Neural crest cell (in vitro differentiated cells): ENCODE measurements at places on chromosomes 4 and X.

DNA sequence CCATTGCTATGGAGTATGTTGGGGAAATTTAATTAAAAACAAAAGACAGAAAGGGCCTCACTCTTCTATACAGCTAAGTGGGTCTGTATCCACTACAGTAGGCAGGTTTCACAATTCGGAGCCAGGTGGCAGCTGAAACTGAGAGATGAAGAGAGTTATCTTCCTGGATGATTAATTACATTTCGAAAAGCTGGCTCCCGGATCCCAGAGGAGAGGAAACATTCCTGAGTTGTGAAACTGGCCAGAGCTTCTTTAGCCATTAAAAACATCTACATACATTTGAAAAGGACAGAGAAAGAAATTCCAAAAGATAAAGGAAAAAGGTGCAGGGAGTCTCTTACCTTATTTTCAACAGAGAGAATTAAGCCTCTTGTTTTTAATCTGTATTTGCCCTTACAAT lies 15.5 kb upstream of the PDZD4 start:
- peaks cover 8% of the 10 kb centered on the region for H3K27me3 ChIP-seq
- H3K27ac ChIP-seq: no peak overlapping the region
- peaks cover 18% of the 10 kb centered on the region for H3K4me1 ChIP-seq
- no peaks in the 10 kb centered on the region for H3K36me3 ChIP-seq
- DNase-seq: no peak

GRCh38 chr4:7041801-7042502 lies 1.2 kb upstream of the TADA2B start:
- H3K27ac ChIP-seq: peak overlapping the region; percentile 72
- DNase-seq: no peak
- peaks cover 34% of the 10 kb centered on the region for H3K4me1 ChIP-seq

DNA sequence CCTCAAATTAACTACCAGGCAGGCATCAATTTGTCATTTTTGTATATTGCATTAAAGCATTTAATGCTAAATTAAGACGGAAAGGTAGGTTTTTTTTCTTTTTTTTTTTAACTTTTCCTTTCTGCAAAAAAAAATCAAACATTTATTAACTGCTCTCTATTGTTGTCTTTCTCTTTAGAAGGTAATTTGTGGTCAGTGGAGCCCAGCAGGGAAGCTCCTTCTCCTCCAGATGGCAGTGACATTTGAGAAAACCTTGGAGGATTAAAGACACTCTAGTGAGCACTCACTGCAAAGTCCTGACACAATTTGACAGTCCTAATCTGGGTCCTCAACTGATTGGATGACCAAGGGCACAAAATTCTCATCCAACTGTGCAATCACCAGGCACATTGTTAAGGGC lies 102.4 kb downstream of the SLIT2 start:
- DNase-seq: no peak
- no peaks in the 10 kb centered on the region for H3K27me3 ChIP-seq
- H3K36me3 ChIP-seq: no peaks in the 10 kb centered on the region
- no peak overlapping the region for H3K4me3 ChIP-seq

DNA sequence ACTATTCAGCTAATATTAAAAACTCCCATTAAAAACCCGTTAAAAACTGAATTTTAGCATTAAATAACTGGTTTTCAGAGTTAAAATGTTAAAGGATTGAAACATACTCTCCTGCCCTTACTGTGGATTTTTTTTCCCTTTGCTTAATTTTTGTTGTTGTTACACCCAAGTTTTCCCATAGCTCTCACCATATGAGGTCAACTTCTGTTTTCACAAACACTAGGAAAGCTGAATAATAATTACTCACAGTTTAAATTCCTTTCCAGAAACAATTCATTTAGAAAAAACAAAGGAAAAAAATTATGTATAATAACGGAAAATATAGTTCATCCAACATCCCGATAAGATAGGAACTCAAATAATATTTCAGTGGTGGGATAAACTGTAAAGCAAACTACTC lies 129.0 kb downstream of the PPP3CA start:
- no peak overlapping the region for H3K4me3 ChIP-seq
- no peak for DNase-seq
- H3K36me3 ChIP-seq: no peaks in the 10 kb centered on the region
- H3K27ac ChIP-seq: no peak overlapping the region
- no peaks in the 10 kb centered on the region for H3K27me3 ChIP-seq
- H3K4me1 ChIP-seq: no peaks in the 10 kb centered on the region

DNA sequence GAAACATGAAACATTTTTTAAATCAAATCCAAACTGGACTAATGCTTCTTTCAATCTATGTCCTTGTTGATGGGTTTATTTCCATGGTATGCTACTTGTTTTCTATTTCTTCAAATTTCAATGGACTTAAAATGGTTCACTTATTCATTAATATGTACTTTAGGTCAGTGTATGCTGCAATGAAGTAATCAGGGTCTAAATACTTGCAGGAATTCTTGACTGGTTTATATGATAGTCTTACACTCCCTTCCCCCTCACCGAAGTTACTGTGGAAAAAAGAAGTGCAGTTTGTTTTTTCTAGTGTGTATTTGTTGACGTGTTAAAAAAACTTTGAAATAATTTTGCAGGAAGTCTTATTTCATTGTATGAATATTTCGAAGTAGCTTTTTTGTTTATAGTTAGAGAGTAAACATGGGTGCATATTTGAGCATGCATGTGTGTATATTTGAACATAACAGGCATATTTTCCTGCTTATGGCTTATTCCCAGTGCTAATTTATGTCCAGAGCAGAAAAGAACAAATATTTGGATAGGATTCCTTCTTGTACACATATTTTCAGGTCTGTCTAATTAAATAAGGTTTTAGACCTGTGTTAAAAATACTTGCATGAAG lies 65.0 kb downstream of the LIMCH1 start:
- no peaks in the 10 kb centered on the region for H3K27me3 ChIP-seq
- DNase-seq: no peak
- no peak overlapping the region for H3K27ac ChIP-seq
- H3K4me3 ChIP-seq: no peak overlapping the region
- peaks cover 27% of the 10 kb centered on the region for H3K4me1 ChIP-seq

- no peak for DNase-seq
- no peaks in the 10 kb centered on the region for H3K4me1 ChIP-seq
- no peak overlapping the region for H3K27ac ChIP-seq
- no peak overlapping the region for H3K4me3 ChIP-seq
Measured at GRCh38 chr4:184980261-184980660, 38.0 kb upstream of the HELT start.

DNA sequence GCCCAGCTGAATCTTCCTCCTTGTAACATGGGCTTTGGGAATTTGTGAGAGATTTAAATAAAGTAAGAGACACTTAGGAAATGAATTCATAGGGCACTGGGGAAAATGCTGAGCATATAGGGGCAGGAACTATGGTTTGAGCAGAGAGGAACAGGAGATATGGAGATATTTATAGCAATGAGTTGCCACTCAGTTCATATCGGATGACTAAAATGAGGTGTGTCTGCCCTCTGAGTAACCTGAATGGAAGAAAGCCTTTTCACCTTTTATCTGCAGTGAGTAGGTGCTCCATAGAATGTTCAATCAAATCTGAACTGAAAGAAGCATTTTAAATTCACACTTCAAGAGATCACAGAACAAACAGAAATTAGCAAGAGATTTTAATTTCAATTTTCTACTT lies 105.7 kb downstream of the CEP44 start:
- DNase-seq: no peak
- H3K4me3 ChIP-seq: no peak overlapping the region
- no peaks in the 10 kb centered on the region for H3K27me3 ChIP-seq
- no peaks in the 10 kb centered on the region for H3K4me1 ChIP-seq
- H3K27ac ChIP-seq: no peak overlapping the region
- H3K36me3 ChIP-seq: no peaks in the 10 kb centered on the region

- H3K27me3 ChIP-seq: no peaks in the 10 kb centered on the region
- no peaks in the 10 kb centered on the region for H3K4me1 ChIP-seq
- no peak for DNase-seq
- peaks cover 12% of the 10 kb centered on the region for H3K36me3 ChIP-seq
- H3K27ac ChIP-seq: no peak overlapping the region
Measured at GRCh38 chr4:91325495-91325894, 978.3 kb upstream of the GRID2 start.

DNA sequence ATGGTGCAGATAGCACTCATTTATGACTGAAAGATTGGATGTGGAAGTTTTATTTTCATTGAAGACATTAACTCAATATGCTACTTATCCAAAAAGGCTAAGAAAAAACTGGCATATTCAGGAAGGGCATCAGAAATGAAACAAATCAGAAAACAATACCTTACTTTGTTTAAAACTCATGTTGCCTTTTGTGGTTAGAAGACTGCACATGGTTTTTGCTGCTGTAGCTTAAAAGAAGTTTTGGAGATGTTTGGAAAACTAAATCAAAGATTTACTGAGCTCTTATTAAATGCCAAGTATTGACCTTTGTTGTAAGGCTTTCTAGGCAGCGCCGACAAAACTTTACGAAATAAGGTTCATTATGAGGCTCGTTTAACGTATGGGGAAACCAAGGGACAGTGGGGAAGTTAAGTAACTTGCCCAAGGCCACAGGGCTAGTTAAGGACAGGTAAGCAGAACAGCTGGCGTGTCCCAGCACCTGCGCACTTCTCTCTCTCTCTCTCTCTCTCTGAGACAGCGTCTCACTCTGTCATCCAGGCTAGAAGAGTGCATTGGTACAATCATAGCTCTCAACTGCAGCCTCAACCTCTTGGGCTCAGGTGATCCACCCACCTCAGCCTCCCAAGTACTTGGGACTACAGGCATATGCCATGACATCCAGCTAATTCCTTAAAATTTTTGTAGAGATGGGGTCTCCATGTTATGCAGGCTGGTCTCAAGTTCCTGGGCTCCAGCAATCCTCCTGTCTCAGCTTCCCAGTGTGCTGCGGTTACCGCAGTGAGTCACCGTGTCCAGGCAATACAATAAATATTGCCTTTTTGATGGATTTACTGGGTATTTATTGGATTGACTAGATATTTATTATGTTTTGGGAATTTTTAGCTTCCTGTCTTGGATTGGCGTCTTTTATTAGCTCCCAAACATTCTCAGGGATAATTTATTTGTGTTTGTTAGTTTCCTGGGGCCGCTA lies 16.1 kb downstream of the LRP2BP start:
- H3K27me3 ChIP-seq: no peaks in the 10 kb centered on the region
- H3K36me3 ChIP-seq: peaks cover 32% of the 10 kb centered on the region
- no peak overlapping the region for H3K4me3 ChIP-seq
- H3K4me1 ChIP-seq: peaks cover 7% of the 10 kb centered on the region

GRCh38 chr4:3473181-3473950 lies 10.3 kb downstream of the DOK7 start:
- H3K36me3 ChIP-seq: no peaks in the 10 kb centered on the region
- no peaks in the 10 kb centered on the region for H3K27me3 ChIP-seq
- H3K4me1 ChIP-seq: peaks cover 10% of the 10 kb centered on the region
- no peak for DNase-seq

- H3K27ac ChIP-seq: no peak overlapping the region
- peaks cover 4% of the 10 kb centered on the region for H3K4me1 ChIP-seq
- H3K36me3 ChIP-seq: no peaks in the 10 kb centered on the region
- no peaks in the 10 kb centered on the region for H3K27me3 ChIP-seq
- DNase-seq: no peak
Measured at GRCh38 chrX:31715675-31716074, 643.8 kb upstream of the FTHL17 start.

GRCh38 chrX:97714072-97714471 lies 830.4 kb downstream of the RPA4 start:
- H3K4me1 ChIP-seq: peaks cover 5% of the 10 kb centered on the region
- peaks cover 2% of the 10 kb centered on the region for H3K36me3 ChIP-seq
- no peak overlapping the region for H3K27ac ChIP-seq
- H3K4me3 ChIP-seq: no peak overlapping the region

GRCh38 chrX:54157561-54157960 lies 25.5 kb downstream of the FAM120C start:
- DNase-seq: no peak
- no peaks in the 10 kb centered on the region for H3K4me1 ChIP-seq
- H3K27ac ChIP-seq: no peak overlapping the region
- no peaks in the 10 kb centered on the region for H3K27me3 ChIP-seq

GRCh38 chrX:30190426-30190825 lies 24.9 kb upstream of the MAGEB2 start:
- no peaks in the 10 kb centered on the region for H3K36me3 ChIP-seq
- H3K4me1 ChIP-seq: no peaks in the 10 kb centered on the region
- DNase-seq: no peak

GRCh38 chr4:17168571-17168970 lies 270.1 kb upstream of the LDB2 start:
- peak overlapping the region; percentile 11 for H3K4me3 ChIP-seq
- peaks cover 22% of the 10 kb centered on the region for H3K4me1 ChIP-seq
- no peak for DNase-seq
- no peaks in the 10 kb centered on the region for H3K36me3 ChIP-seq
